ENCODE measurements at places on chromosomes 7 and 10.
A peak's percentile ranks its signal among the peaks of the same experiment; 100 is the strongest.

DNA sequence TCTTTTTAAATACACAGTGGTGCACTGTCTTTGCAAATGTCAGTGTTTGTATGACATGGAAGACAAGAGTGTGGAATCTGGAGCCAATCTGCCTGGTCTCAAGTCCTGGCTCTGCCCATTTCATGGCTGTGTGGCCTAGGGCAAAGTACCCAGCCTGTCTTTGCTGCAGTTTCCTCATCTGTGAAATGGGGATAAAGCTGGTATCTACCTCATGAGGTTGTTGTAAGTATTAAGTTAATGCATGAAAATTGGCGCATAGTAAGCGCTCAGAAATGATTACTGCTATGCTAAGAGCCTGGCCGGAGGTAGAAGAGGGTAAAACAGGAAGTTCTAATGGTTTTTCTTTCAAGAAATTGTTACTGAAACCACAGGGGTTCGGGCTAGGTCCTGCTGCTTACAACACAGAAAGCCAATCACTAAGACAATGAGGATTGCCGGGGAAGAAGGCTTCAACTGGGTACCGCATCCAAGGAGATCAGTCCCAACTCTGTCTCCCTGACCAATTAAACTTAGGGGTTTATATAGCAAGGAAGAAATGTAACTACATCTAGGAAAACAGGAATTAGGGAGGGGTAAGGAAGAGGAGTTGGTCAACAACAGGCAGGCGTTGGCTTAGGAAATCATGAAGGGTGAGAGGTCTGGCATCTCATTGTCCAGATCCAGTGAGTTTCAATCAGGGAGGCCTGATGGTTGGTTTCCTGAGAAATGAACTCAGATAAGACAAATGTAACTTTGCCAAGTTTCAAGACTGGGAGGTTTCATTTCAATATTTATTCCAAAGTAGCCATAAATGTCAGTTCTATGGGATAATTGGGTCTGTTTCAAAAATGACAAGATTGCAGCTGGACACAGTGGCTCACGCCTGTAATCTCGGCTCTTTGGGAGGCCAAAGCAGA is 57.0 kb downstream of the CHST3 start:
- DNase-seq = no peak

DNA sequence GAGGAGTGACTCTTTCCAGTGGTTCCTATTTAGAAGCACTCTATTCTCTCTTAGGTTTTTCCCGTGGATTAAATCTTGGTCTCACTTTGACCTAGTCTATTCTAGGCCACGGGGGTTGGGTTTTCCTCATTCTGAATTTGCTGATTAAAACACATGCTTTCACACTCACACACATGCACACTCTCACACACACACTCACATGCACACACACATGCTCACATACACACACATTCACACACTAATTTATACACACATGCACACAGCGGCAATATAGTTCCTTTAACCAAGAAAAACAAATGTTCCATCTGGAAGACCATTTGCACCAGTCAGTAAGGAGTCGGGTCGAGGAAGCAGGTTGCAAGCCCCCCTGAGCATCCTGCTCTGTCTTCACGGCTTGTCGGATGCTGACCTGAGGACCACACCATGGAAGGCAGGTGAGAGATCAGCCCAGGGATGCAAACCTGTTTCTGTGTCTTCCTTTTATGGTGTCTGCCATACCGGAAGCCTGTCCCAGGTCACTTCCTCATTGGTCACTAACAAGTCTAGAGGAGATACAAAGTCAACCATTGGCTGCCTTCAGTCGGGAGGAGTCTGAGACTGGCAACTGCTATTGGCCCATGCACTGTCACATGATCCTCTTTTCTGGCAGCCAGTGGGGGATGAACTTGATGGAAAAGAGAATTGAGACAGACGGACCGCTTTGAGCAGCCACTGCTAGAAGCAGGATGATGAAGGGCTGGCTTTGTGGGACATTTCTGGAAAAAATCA is 330.8 kb downstream of the FGFR2 start:
- no peak for DNase-seq

GRCh38 chr7:105448181-105448580 is 59.5 kb upstream of the SRPK2 start:
- no peak for DNase-seq

DNA sequence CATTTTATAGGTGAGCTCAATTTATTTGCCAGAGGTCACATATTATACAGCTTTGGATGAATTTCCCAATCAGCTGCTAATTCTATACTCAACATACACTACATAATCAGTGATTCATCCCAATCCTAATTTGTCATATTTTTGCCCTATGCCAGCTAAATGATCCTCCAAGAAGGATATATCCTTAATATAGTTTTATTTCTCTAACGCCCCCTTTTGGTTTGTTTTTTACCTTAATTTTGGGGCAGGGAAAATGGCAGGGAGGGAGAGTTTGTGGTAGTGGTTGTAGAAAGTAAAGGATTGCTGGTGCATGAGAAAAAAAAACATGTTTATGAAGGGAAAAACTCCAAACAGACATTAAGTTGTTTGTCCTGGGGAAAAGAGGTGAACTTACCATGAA is 31.9 kb downstream of the WASL start:
- DNase-seq = no peak

DNA sequence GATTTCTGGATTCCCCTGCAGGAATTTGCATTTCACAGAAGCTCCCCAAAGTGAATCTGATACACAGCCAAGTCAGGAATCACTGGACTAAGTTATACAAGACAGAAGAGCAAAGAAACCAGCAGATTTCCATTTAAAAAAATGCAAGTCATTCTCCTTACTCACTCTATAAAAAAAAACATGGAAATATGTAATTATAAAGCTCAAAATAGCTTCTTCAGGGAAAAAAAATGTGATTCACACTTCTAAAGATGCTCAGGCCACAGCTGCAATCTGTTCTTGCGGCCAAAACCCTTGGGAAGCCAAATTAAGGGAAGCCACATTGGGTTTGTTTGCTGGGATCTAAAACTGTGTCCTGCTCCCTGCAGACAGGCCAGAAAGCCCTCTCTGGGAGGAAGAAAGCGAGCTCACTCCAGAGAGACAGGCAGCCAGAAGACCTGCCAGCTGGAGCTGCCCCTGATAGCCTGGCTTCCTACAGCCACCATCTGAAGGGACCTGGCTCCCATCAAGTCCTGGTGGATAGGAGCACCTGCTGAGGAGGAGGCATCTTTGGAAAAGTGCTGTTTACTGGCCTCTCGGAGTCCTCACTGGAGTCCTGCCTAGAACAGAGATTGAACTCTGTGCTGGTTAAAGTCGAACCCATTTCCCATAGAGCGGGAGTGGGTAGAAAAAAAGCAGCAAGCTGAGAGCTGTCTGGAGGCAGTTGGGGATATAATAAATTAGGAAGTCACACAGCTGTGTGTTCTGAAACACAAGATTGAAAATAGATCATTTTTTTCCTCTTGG is 359.2 kb upstream of the AOAH start:
- DNase-seq = no peak

- no peak for DNase-seq
These were observed 18.5 kb upstream of the DLX6 start for GRCh38 chr7:96986901-96987300.

GRCh38 chr7:96344236-96344635 is 22.3 kb upstream of the SLC25A13 start:
- no peak for DNase-seq

DNA sequence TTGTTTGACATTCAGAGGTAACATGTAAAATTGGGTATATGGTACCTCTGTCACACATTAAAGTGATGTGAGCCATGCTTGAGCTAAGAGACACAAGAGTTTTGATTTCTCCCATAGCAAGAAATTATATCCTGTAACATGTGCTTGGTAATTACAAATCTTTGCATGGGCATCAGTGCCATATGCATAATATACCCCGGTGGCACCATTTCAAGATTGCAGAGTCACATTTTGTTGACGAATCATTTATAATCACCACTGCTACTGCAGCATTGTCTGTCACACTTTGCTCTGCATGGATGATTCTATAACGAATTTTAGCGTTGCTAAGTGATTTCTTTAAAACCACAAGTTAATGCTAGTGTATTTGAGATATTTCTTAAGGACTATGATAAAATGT is 443.7 kb upstream of the LRRN3 start:
- DNase-seq = peak; percentile 4

- DNase-seq = no peak
These were observed 125.1 kb upstream of the RAB11FIP2 start for GRCh38 chr10:118171861-118172260.

DNA sequence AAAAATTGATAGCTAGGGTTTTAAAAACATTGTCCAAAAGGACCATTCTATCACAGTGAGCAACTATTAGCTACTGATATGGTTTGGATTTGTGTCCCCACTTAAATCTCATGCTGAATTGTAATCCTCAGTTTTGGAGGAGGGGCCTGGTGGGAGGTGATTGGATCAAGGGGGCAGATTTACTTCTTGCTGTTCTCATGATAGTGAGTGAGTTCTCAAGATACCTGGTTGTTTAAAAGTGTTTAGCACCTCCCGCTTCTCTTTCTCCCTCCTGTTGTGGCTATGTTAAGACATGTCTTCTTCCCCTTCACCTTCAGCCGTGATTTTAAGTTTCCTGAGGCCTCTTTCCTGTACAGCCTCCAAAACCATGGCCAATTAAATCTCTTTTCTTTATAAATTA is 500.4 kb upstream of the POT1 start:
- no peak for DNase-seq

GRCh38 chr7:155296006-155296787 is 1.5 kb upstream of the INSIG1 start:
- DNase-seq = no peak

DNA sequence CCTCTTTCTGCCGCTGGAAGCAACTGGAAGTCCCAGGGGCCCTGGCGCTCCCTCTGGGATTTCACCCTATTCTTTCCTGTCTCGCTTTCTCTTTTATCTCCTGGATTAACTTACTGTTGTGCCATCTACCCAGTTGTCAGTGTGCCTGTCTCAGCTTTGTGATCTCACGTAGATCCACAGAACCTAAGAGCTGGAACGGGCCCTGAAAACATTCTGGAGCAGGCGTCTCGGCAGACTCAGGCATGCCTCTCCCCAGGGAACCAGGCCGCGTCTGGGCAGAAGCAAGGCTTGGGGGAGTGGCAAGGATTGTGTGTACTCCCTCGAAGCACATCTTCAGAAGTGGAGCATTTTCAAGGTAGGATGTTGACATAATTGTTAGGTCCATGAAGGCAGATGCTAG is 87.2 kb downstream of the KCNMA1 start:
- DNase-seq = peak; percentile 44

DNA sequence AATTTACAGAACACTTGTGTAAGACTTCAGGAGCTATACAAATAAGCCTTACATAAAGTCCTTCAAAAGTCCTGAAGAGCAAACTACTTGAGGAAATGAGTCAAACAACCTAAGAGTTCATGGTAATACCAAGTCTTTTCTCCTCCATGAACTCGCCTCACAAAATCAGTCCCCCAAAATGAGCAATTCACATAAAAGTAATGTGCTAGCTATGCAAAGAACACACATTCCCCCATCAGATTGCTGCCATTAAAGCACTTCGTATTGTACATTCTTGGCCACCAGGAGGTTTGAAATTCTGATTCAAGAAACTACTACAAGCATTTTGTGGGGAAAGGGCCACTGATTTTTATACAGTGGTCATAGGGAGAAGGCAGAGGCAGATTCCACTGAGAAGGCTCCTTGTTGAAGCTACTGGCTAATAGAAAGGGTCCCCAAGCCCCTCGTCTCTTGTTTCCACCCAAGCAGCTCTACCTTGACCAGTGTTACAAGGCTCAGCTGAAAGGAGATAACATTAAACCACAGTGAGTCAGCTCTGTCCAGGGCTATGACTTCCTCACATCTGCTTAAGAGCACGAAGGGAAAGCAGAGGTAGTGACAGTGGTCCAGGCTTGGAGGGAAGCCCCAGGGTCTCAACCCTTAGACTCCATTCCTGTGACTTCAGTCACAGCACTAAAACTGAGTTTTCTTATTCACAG is 115.2 kb upstream of the CDK1 start:
- no peak for DNase-seq

DNA sequence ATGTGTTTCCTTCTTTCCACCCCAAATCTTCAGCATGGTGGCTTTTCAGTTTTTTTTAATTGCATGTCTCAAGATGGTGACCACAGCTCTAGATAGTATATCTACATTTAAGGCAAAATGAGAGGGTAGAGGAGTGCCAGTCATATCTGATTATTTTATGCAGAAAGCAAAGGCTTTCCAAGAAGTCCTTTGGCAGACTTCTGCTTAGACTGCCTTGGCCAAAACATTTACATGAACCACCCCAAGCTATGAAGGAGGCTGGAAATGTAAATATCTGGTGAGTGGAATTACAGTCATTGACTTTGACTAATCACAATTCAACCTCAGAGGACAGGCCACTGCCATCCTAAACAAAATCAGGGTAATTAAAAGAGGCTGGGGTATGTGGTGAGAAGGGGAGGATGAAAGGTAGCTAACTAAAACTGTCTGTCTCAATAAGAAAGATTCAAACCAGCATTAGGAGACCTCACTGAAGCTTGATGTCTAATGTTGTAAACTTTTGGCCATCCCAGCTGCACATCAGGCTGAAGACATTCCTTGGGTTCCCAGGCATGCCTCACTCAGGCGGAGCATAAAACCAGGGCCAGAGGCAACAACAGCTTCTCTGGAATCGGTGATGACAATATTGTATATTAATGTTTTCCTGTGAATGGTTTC is 53.4 kb downstream of the PPP1R3C start:
- no peak for DNase-seq

All from NCI-H187 (cell line).